Motor neuron (in vitro differentiated cells): ENCODE measurements at places on chromosomes 2 and 18. TPM values are rescaled to one million over a fixed set of nuclear protein-coding genes. Genes with fewer than 3 reads are reported as not detected.

Gene AQP12B
- total RNA-seq: 0.49 and 0.52 TPM in 2 replicates

Gene AQP4
- total RNA-seq: 0.08 TPM in 1 of 2 replicates, not detected in the other

Gene GALNT1
- total RNA-seq: 164 and 202 TPM in 2 replicates

Gene GPR155
- 1.6 and 2.3 TPM in 2 replicates for total RNA-seq

Gene KATNAL2
- total RNA-seq: 13.7 TPM in 2 replicates

Gene SPP2
- total RNA-seq: not detected in 2 replicates

Gene UGT1A4
- 0.27 TPM in 2 replicates for total RNA-seq

Gene GPC1
- total RNA-seq: 44.1 and 52.2 TPM in 2 replicates

Gene POTEF
- 31.2 and 69.6 TPM in 2 replicates for total RNA-seq

Gene PRKAG3
- 0.13 TPM in 1 of 2 replicates, not detected in the other for total RNA-seq

Gene LCT
- total RNA-seq: 0.11 and 0.13 TPM in 2 replicates

Gene POTEI
- total RNA-seq: 0.10 and 0.32 TPM in 2 replicates
